Substantia nigra (tissue), 51 donors: ENCODE measurements at places on chromosomes 4 and X.

- no peak for DNase-seq
These were observed 834 bp downstream of the NHS start for GRCh38 chrX:17375637-17376430.

- peak; percentile 16 for DNase-seq
These were observed 1.2 kb downstream of the BCOR start for GRCh38 chrX:40096395-40097091.

DNA sequence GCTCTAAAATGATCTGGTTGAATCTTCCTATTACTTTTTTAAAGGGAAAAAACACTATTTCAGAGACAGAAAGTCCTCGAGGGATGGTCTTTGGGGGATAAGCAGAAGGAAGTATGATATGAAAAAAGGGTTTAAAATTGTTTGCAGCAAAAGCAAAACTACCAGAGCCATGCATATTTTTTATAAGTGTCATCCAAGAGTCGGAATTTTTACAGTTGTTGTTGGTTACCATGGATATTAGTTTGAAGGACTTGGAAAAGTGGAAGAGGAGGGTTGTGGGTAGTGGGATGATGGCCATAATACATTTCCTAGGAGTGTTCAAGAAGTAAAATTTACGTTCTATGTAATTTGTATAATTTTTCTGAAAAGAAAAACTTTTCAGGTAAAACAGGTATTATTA is 134.4 kb downstream of the PCDH7 start:
- no peak for DNase-seq

DNA sequence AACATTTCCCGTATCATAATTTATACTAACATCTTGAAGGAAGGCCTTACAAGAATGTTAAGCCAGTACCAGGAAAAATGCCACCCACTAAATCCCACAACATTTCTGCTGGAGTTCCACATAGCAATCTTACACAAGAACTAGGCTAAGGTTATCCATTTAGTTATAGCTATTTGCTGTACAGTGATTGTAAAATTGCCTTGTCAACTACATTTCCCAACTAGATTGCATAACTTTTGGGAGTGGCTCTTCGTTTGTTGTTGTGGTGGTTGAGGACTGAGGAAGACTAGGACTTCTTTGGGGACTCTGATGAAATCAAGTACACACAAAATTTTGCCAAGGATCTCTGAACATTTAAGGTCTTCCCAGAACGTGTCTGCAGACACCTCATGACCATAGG is 8.0 kb downstream of the IBSP start:
- no peak for DNase-seq

DNA sequence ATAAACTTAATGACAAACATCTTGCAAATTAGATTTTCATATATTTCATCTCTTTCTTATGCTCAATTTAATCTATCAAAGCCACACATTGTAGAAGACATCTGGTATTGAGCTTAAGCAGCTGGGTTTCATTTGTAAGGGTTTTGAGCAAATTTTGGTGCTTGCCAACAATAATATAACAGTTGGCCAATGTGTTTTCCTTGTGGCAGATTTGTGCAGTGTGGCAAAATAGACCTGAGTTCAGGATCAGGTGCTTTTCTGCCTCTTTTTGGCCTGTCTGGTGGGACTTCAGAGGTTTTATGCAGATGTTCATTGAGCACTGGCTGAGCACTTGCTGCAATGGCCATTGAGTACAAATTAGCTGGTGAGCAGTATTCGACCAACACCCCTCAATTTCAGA is 301.9 kb downstream of the BMPR1B start:
- no peak for DNase-seq

GRCh38 chrX:53704854-53705253 is 18.3 kb upstream of the HUWE1 start:
- no peak for DNase-seq

- DNase-seq, result no peak
These were observed 286.1 kb upstream of the PRPS2 start for GRCh38 chrX:12505127-12505526.

GRCh38 chr4:89847571-89848325 is 10.8 kb upstream of the SNCA start:
- DNase-seq, result no peak
